Smooth muscle cell of the umbilical artery (primary cell): ENCODE measurements at places on chromosomes 4 and X. TPM values are rescaled to one million over a fixed set of nuclear protein-coding genes. Genes with fewer than 3 reads are reported as not detected.

The TEX13C gene
- total RNA-seq, result not detected in 2 replicates

The SULT1E1 gene
- total RNA-seq, result 7.5 and 9.2 TPM in 2 replicates

The ARMCX4 gene
- total RNA-seq, result 8.3 and 10.5 TPM in 2 replicates

The MTHFD2L gene
- 20.1 and 24.9 TPM in 2 replicates for total RNA-seq

The POF1B gene
- total RNA-seq, result not detected in 2 replicates

The NPY2R gene
- not detected in 2 replicates for total RNA-seq

The WDFY3 gene
- 62.7 and 99.5 TPM in 2 replicates for total RNA-seq

The TMPRSS11F gene
- total RNA-seq, result not detected in 2 replicates

The YY2 gene
- 2.1 and 3.8 TPM in 2 replicates for total RNA-seq

The P2RY8 gene
- under 0.01 TPM in 1 of 2 replicates, not detected in the other for total RNA-seq

The NPNT gene
- 0.14 and 0.30 TPM in 2 replicates for total RNA-seq

The MAGEA6 gene
- not detected in 2 replicates for total RNA-seq

The CRMP1 gene
- 0.30 and 5.5 TPM in 2 replicates for total RNA-seq

The PARM1 gene
- total RNA-seq, result 0.23 and 0.89 TPM in 2 replicates

The GAGE2A gene
- not detected in 2 replicates for total RNA-seq

The BEND2 gene
- not detected in 2 replicates for total RNA-seq

The NCAPG gene
- total RNA-seq, result 2.1 and 20.7 TPM in 2 replicates

The HSFX2 gene
- total RNA-seq, result not detected in 2 replicates

The SCML2 gene
- 0.59 and 1.3 TPM in 2 replicates for total RNA-seq

The SUPT20HL1 gene
- total RNA-seq, result under 0.01 and 0.14 TPM in 2 replicates

The MTMR8 gene
- not detected in 2 replicates for total RNA-seq

The RAPGEF2 gene
- total RNA-seq, result 46.9 and 68.0 TPM in 2 replicates

The LUZP4 gene
- total RNA-seq, result not detected in 2 replicates

The PRSS12 gene
- 39.6 and 120 TPM in 2 replicates for total RNA-seq

The LINC00632 gene
- total RNA-seq, result 13.4 and 17.0 TPM in 2 replicates

The TMSB15A gene
- total RNA-seq, result 2.4 and 6.9 TPM in 2 replicates

The CT55 gene
- total RNA-seq, result not detected in 2 replicates

The PDLIM3 gene
- total RNA-seq, result 135 and 158 TPM in 2 replicates

The KIF4A gene
- total RNA-seq, result 1.2 and 10.9 TPM in 2 replicates

The NHSL2 gene
- total RNA-seq, result 1.5 and 10.1 TPM in 2 replicates

The ALAS2 gene
- not detected in 2 replicates for total RNA-seq

The REPS2 gene
- 0.30 and 0.37 TPM in 2 replicates for total RNA-seq

The SYNPO2 gene
- total RNA-seq, result 19.5 and 48.1 TPM in 2 replicates

The F9 gene
- not detected in 2 replicates for total RNA-seq

The TACC3 gene
- total RNA-seq, result 1.8 and 14.1 TPM in 2 replicates

The AVPR2 gene
- not detected in 2 replicates for total RNA-seq

The MEPE gene
- total RNA-seq, result not detected in 2 replicates

The SFRP2 gene
- not detected in 2 replicates for total RNA-seq

The TLR1 gene
- 0.59 and 0.60 TPM in 2 replicates for total RNA-seq

The USO1 gene
- 204 and 253 TPM in 2 replicates for total RNA-seq

The PJA1 gene
- 39.8 and 42.2 TPM in 2 replicates for total RNA-seq

The NIPAL1 gene
- total RNA-seq, result 0.59 and 2.7 TPM in 2 replicates

The CFP gene
- 0.05 and 0.30 TPM in 2 replicates for total RNA-seq

The CCKAR gene
- 0.09 and 0.30 TPM in 2 replicates for total RNA-seq

The FOXO4 gene
- 3.5 and 4.2 TPM in 2 replicates for total RNA-seq

The FAM184B gene
- 0.05 TPM in 1 of 2 replicates, not detected in the other for total RNA-seq

The TLL1 gene
- under 0.01 and 0.18 TPM in 2 replicates for total RNA-seq

The PLP1 gene
- not detected in 2 replicates for total RNA-seq

The GAGE13 gene
- total RNA-seq, result not detected in 2 replicates

The TMEM271 gene
- not detected in 2 replicates for total RNA-seq

The VCX3B gene
- total RNA-seq, result not detected in 2 replicates

The DCHS2 gene
- under 0.01 TPM in 1 of 2 replicates, not detected in the other for total RNA-seq
